ENCODE measurements at places on chromosomes 12 and 14.

- ATAC-seq: no peak
These were observed 466.2 kb upstream of the FLRT2 start for GRCh38 chr14:85063747-85064146.

- peak; percentile 82 for ATAC-seq
These were observed 7.5 kb downstream of the VTI1B start for GRCh38 chr14:67666750-67667449.

GRCh38 chr12:115209230-115209629 is 525.3 kb upstream of the TBX3 start:
- ATAC-seq: no peak

GRCh38 chr14:54116972-54117371 is 160.3 kb upstream of the BMP4 start:
- no peak for ATAC-seq

GRCh38 chr12:28550757-28551704 is 360.8 kb downstream of the CCDC91 start:
- peak; percentile 79 for ATAC-seq

All from activated T-helper 17 cell treated with anti-CD3 and anti-CD28 coated beads, Interleukin-2, amount 50 U/mL, for 72 hours (primary cell).